NCI-H1092 treated with DMSO at 0.1 percent for 48 hours (cell line): ENCODE measurements at places on chromosomes 2 and 18.

DNA sequence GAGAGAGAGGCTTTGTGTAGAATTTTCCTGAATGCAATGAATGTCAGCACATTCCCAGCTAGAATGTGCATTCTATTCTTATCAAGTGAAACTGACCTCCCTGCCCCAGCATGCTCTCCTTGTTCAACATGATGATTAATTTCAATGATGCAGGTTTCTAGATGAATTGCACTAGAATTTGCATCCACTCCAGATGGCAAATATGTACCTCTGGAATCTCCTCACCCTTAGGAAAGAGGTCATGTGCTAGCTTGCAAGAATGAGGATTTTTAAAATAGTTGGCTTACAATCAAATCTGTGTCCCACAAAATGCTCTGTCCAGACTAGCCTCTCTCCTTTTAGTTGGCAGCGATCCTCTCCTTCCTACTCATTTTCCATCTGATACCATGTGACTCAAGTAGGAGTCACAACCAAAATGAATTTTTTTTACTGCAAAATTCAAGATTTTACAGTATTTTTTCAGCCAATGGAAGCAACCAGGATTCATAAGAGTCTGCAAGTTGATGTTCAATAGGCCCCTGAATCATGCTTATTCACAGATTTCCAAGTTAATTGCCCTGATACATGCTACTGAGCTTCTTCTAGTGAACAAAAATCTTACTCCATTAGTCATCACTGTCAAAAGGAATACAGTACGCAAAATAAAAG, 21.0 kb upstream of the STAT4 start:
- no peak for DNase-seq

DNA sequence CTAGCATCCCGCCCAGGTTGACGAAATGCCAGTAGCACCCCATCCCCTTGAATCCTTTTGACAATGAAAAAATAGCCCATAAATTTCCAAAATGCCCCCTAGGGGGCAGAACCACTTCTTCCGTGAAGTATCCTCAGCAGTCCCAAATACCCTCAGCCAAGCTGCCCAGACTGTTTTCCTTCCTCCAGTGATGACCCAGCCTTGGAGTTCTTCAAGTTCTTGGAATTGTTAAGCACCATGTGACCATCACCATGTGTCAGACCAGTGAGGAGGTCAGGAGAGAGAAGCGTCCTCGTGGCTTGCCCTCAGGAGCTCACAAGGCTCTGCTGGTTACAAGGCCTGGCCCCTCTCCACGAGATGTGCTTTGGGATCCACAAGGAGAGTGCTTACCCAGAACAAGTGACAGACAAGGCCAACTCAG, 1.4 kb upstream of the SLC23A3 start:
- DNase-seq = no peak

GRCh38 chr2:241558532-241559322, at the start of gene BOK:
BOK (plus strand) TSS chr2:241558745; CDS start chr2:241559484, 739 bp downstream.
- no peak for DNase-seq

DNA sequence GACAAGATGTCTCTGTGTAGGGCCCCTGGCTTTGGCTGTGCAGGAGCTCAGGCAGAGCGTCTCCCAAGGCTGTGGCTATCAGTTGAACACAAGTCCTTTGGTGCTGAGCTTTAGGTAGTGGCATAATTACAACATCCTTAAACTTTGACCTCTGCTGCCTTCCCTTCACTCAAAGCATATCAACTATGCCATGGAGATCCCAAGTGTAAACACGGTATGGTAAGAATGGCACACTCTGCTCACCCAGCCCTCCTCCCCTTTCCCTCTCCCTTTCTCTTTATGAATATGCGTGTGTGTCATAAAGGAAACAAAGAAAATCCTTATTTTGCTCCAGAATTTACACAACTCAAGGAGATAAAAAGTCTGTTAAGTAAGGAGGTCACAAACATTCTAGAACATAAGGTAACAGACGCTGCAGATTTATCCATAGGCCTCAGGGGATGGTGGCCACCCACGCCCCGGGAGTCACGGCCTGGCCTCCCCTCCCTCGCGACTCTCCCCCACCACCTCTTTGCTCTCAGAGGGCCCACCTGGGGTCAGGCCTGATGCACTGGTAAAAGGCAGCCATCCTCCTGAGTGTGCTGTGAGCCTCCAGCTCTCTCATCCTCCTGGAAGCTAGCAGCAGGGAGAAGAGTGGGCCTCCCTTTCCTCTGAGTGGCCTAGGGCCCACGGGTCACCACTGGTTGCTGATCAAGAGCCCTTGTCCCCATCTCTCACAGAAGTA, 67.3 kb downstream of the CRACDL start:
- peak; percentile 48 for DNase-seq

DNA sequence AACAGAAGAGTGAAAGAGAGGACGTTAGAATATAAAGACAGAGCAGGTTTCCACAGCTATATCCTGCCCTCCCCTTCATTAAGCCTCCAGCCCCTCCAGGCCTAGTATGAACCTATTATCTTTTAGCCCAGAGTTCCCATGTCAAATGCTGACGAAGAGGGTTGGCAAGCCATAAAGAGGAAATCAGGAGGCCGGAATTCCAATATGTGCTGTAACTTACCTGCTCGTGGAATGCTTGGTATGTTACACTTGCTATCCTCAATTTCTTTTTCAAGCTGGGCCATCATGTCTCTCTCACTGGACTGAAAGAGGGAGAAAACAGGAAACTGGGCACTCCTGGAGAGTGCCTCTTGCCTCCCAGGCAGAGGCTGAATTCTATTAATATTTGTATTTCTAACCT, 264.1 kb downstream of the TRIB2 start:
- no peak for DNase-seq

GRCh38 chr2:27494284-27494943, 586 bp downstream of the FNDC4 start:
- DNase-seq = no peak

GRCh38 chr2:193240752-193241151, 1046.0 kb upstream of the TMEFF2 start:
- DNase-seq = peak; percentile 1

DNA sequence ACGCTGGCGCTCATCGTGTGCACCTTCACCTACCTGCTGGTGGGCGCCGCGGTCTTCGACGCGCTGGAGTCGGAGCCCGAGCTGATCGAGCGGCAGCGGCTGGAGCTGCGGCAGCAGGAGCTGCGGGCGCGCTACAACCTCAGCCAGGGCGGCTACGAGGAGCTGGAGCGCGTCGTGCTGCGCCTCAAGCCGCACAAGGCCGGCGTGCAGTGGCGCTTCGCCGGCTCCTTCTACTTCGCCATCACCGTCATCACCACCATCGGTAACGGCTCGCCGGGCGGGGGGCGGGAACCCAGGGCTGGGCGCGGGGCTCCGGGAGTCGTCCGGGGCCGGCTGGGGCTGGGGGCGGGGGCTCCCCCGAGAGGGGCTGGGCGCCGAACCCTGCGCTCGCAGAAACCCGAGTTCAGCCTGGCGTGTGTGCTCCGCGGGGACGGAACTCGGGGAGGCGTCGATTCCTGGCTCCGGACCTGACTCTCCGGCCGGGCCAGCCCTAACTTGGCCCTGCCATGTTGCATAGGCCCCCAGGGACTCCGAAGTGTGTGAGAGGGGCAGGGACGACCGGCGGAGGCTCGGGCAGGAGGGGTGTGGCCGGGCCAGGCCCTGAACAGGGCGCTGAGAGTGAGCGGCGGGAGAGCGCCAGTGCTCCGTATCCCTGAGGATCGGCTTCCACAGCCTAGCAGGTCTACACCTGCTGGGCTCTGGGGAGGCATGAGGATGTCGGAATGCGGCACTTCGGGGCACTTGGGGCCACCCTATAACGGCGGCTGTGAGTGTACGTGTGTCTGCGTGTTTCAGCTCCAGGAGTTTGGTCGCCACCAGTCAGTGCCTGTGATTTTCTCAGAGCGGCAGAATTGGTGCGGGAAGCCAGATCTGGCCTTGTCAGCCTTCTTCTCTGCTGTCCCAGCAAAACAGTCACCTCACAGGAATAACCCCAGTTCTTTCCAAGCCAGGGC, 651 bp downstream of the KCNK3 start:
- peak; percentile 52 for DNase-seq

GRCh38 chr2:78873526-78873925, 152.0 kb upstream of the REG3G start:
- DNase-seq = no peak

GRCh38 chr2:149921911-149922616, 334.5 kb upstream of the MMADHC start:
- no peak for DNase-seq

DNA sequence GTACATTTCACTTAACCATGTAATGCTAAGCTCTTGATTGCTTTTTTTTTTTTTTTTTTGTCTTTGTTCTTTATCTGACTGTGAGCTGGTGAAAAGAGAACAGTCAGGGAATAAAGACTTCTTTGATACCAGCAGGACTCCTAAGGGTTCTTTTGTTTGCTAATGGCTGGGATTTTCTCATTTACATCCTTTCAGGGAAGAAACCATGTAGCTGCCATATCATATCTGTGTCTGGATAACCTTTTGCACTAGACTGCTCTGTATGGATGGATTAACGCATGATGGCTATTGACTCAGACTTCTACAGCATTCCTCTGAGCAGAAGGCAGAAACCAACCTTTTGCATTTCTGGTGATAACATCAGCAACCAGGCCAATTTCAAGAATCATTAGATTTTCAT, 504.0 kb downstream of the LRRTM4 start:
- DNase-seq = no peak

DNA sequence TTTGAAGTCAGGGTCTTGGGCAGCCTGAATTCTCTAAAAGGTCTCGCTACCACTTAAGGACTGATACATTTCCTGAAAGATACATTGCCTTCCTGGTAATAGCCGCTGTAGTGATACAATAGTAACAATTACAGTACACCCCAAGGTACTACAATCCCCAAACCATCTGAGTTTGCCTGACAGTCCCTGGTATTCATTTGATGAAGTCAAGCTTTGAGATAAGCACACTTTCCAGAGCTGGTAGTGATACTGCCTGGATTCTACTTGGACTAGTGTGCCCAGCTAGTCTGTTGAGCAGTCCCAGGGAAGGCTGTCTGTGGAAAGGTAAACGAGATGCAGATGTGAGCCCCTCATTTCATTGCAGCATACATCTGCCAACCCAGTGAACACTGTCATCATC, 24.4 kb upstream of the ITGB6 start:
- no peak for DNase-seq

DNA sequence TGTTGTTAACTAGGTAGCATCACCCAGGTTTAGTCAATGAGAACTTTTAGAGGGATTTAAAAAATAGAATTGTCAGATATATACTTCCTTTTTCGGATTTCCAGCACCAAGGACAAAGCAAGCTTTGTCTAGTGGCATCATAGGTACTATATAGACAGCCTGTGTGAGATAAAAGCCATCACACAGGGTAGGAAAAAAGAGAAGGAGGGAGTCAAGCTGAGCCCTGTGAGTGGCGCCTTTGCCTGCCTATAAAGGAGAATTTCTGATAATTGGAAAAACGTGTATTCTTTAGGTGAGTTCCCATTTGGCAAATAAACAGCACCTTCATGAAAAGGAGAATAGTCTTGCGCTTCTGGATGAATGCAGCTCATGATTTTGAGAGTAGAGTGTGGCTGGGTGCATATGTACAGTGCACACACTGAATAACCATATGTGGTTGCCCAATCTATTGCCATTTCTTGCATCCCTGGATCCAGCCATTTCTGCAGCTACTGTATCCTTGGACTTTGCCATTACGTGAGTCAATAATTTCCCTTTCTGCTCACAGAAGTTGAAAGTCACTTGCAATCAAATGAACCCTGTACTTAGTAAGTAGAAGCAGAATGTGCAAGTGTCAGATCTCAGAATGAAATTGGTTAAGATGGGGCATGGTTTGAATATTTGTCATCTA, 559.9 kb upstream of the MEX3C start:
- no peak for DNase-seq

DNA sequence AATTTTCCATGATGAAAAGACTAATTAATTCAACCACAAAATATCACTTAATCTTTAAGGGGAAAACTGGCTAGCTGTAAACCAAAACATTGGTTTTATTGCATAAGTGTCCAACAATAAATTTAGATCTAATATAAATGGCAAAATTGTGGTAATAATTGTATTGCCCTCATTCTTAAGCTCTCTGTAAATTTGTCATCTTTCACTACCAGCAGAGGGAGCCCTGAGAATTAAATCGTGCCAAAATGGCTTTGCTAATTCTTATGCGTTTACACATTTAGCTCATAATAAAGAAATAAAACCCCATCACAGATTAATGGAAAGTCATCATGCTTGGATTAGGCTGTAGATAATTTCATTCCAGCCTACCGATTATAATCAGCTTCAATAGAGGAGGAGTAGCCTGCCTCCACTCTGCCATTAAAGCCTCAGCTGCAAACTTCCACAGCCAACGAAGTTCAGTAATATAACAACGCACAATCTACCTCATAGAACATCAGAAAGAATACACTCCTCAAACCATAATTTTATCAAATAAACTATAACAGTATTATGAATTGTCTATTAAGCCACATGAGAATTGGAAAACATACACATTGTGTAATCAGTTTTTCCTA, 70.0 kb upstream of the ATP5MC3 start:
- peak; percentile 6 for DNase-seq

DNA sequence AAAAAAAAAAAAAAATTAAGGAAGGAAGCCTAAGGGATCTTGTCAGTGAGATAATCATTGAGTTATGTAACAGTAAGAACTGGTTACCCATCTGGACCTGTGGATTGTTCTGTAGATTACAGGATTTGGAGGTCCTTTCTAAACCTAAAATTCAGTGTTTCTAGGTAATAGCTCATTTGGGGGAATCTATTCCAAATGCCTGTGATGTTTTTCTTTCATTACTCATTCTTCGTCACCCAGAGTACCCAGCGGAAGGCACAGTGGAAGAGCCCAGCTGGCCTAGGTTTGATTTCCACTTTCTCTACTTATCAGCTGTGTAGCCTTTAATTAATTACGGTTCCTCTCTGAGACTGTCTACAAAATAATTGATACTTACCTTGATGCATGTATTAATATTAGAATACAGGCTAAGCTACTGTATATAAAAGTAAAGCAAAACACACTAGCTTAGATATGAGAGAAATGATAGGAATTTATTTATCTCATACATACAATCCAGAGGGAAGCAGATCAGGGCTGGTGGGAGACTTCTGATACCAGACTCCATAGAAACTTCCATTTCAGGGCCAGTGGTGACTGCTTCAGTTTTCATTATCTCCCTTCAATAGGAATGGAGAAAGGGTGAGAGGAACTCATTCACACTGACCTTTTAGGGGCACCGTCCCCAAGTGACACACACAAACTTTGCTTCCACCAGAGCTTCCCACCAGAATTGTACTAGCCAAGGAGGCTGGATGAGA, 115.8 kb upstream of the NOSTRIN start:
- no peak for DNase-seq

- DNase-seq = peak; percentile 31
Measured at GRCh38 chr2:235170536-235171521, 219.0 kb downstream of the SH3BP4 start.

GRCh38 chr2:188645986-188646385, 328.2 kb upstream of the COL3A1 start:
- no peak for DNase-seq

DNA sequence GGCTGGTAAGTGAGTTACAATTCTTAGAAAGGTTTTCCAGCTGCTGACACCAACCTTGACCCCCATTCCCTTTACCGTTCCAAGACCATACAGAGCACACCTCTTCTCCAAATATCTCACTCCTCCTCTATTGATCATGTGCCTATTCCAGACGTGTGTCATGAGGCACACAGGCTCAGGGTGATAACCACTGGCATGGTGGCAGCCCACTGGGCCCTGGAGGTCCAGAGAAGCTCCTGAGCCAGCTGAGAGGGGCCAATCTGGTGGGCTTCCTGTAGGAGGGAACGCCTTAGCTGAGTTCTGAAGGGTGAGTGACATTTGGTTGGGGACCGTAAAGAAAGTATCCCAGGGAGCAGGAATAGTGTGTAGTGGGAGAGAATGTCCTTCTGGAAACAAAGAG, 28.3 kb downstream of the ZAP70 start:
- DNase-seq = no peak

- no peak for DNase-seq
Measured at GRCh38 chr18:46748466-46748865, 8.4 kb downstream of the ST8SIA5 start.

- DNase-seq = no peak
Measured at GRCh38 chr18:9616049-9616448, 1.7 kb upstream of the PPP4R1 start.
